ENCODE measurements at places on chromosomes 3 and 15. TPM values are rescaled to one million over a fixed set of nuclear protein-coding genes. Genes with fewer than 3 reads are reported as not detected.

AADACL2 gene
- total RNA-seq = not detected

TLNRD1 gene
- 22.5 TPM for total RNA-seq

BMF gene
- total RNA-seq = 1.0 TPM

- no peak for DNase-seq
Measured at GRCh38 chr15:31300981-31301672, 25.5 kb upstream of the KLF13 start.

- no peak for DNase-seq
Measured at GRCh38 chr3:197345390-197345789, 47.0 kb upstream of the DLG1 start.

GRCh38 chr3:139506766-139507165 lies 30.4 kb upstream of the RBP2 start:
- DNase-seq = no peak

Measured in HCT116 (cell line).